ENCODE measurements at places on chromosomes 3 and 15. TPM values are rescaled to one million over a fixed set of nuclear protein-coding genes. Genes with fewer than 3 reads are reported as not detected.

DNA sequence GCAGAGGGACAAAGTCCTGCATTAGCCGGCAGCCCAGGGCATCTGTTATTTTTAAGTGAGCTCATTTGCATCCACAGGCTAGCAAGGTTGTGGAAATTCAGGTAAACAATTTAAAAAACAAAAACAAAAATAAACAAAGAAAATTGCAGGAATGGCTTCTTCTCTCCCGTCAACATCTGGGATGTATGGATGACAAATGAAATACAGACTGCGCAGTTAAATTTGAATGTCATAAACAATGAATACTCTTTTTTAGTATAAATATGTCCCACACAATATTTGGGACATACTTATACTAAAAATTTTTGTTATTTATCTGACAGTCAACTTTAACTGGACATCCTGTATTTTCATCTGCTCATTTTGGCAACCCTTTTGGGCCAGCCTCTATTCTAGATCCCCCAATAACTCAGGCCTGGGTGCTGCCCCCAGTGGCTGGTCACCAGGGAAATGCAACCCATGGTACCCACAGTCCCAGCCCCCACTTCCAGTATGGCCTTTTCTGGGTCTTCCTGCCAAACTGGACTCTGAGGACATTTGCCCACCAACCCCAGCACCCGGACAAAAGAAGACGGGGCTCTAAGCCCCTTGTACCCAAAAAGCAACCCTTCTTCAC is 12.7 kb downstream of the GRM2 start:
- H3K27ac ChIP-seq = no peak overlapping the region
- no peaks in the 10 kb centered on the region for H3K36me3 ChIP-seq
- H3K4me1 ChIP-seq = no peaks in the 10 kb centered on the region
- no peak overlapping the region for H3K4me3 ChIP-seq
- H3K27me3 ChIP-seq = no peaks in the 10 kb centered on the region

- no peak overlapping the region for H3K4me3 ChIP-seq
- no peak for DNase-seq
- no peaks in the 10 kb centered on the region for H3K36me3 ChIP-seq
- peaks cover 7% of the 10 kb centered on the region for H3K4me1 ChIP-seq
These were observed 721.4 kb upstream of the CBLB start for GRCh38 chr3:106590216-106590615.

- DNase-seq = no peak
- H3K4me3 ChIP-seq = no peak overlapping the region
- H3K4me1 ChIP-seq = no peaks in the 10 kb centered on the region
- no peaks in the 10 kb centered on the region for H3K27me3 ChIP-seq
- no peak overlapping the region for H3K27ac ChIP-seq
- no peaks in the 10 kb centered on the region for H3K36me3 ChIP-seq
These were observed 222.8 kb downstream of the PTPRG start for GRCh38 chr3:61783993-61784718.

The ENTPD3 gene
- 0.44 TPM for total RNA-seq

- H3K27me3 ChIP-seq = no peaks in the 10 kb centered on the region
- H3K4me1 ChIP-seq = peaks cover 7% of the 10 kb centered on the region
These were observed 26.9 kb upstream of the NR2F2 start for GRCh38 chr15:96303503-96304056.

DNA sequence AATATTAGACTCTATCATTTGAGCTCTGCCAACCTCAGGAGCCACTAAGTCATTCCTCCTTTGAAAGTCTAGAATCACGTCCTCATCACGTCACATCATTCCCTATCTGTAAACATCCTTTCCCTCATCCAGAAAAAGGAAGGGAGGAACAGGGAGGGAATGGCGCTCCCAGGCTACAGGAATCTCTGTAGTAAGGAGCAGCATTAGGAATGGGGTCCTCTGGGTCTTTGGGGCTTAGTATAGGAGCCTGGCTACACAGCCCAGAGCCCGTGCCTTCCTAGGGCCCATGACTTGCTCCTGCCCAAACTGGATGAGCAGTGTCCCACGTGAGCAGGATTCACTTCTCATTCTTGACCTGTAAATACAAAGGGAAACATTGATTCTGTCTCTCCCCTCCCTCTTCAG is 1.6 kb downstream of the TAGLN3 start:
- peaks cover 13% of the 10 kb centered on the region for H3K4me1 ChIP-seq
- H3K27me3 ChIP-seq = peaks cover 5% of the 10 kb centered on the region
- no peak for DNase-seq
- no peak overlapping the region for H3K27ac ChIP-seq

The ANKDD1A gene
- 0.95 TPM for total RNA-seq

GRCh38 chr3:14248849-14249523 is 70.4 kb downstream of the LSM3 start:
- no peak overlapping the region for H3K4me3 ChIP-seq
- H3K4me1 ChIP-seq = no peaks in the 10 kb centered on the region
- H3K27ac ChIP-seq = no peak overlapping the region
- DNase-seq = no peak
- no peaks in the 10 kb centered on the region for H3K27me3 ChIP-seq
- H3K36me3 ChIP-seq = no peaks in the 10 kb centered on the region

DNA sequence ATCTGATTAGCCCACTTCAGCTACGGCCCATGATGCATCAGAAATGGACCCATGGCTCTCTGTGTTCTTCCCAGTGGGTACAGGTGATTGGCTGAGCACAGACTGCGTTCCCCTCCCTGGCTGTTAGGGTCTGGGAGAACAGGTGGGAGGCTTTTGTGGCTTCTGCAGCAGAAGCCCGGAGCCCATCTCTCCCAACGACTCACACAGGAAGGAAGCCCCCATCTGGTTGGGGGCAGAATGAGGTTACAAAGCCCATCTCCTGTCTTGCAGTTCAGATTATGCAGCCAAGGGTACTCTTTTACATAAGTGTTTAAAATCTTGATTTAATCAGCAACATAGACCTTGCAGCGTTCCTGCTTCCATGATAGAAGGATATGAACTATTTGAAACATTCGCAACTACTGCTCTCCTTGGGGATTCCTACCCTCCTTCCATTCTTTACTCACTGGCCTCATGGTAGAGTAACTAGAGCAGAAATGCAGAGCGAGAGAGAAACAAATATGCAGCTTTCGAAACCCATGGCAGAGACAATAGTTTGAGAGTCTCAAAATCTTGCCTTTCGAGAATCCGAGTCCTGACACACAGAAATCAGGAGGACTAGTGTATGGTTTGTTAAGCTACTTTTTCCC is 291.3 kb downstream of the TLE3 start:
- H3K4me1 ChIP-seq = peaks cover 4% of the 10 kb centered on the region
- H3K27me3 ChIP-seq = no peaks in the 10 kb centered on the region
- no peaks in the 10 kb centered on the region for H3K36me3 ChIP-seq
- H3K27ac ChIP-seq = no peak overlapping the region

The GPR62 gene
- total RNA-seq = not detected

DNA sequence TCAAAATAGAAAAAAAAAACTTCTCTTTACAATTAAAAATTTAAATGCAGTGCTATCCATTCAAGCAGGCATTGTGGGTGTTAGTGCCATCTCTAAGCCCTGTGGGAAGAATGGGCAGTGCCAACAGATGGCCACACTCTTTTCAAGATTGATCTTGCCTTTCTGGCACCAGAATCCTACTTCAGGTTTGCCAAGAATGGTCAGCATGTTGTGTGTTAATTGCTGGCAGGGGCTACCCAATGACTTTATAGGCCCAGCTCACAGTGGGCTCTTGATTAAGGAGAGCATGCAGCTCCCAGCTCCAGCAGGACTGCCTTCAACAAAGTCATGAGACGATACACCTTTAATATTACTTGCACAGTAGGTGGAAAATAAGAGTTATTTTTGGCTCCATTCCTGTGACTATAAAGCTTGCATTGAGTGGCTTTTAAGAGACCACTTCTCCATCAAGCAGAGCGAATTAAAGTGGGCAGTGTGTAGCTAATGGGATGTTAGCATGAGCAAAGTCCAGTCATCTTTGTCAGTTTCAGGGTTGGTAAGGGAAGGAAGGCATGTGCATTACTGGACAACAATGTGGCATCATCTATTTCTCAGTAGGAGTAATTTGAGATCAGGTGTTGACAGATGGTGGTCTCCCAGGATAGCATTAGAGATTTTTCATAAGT is 476.8 kb downstream of the C3orf38 start:
- no peaks in the 10 kb centered on the region for H3K4me1 ChIP-seq
- DNase-seq = no peak
- no peak overlapping the region for H3K4me3 ChIP-seq
- no peaks in the 10 kb centered on the region for H3K36me3 ChIP-seq

All from heart left ventricle (tissue), 16 donors.